ENCODE measurements at places on chromosomes 3 and 15. TPM values are rescaled to one million over a fixed set of nuclear protein-coding genes. Genes with fewer than 3 reads are reported as not detected.
A peak's percentile ranks its signal among the peaks of the same experiment; 100 is the strongest.

Gene TRAT1
- not detected for total RNA-seq

Gene CFAP44
- total RNA-seq, result 9.3 TPM

DNA sequence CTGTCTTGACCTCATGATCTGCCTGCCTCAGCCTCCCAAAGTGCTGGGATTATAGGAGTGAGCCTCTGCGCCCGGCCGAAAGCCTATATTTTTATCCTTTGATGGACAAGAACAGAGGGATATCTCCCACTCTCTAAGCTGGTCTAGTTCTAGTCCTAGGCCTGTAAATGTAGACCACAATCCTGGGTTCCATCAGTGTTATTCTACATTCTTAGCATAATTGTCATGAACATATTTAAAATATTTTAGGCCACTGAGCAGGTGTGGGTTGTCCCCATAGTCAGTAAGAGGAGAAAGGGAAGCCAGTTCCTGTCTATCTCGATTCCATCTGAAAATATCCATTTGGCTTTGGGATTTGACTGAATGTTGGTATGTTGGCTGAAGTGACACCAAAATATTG lies 118.1 kb downstream of the EBLN2 start:
- DNase-seq, result no peak

- DNase-seq, result peak; percentile 26
Observed at GRCh38 chr3:9552252-9552999, 1.2 kb downstream of the LHFPL4 start.

DNA sequence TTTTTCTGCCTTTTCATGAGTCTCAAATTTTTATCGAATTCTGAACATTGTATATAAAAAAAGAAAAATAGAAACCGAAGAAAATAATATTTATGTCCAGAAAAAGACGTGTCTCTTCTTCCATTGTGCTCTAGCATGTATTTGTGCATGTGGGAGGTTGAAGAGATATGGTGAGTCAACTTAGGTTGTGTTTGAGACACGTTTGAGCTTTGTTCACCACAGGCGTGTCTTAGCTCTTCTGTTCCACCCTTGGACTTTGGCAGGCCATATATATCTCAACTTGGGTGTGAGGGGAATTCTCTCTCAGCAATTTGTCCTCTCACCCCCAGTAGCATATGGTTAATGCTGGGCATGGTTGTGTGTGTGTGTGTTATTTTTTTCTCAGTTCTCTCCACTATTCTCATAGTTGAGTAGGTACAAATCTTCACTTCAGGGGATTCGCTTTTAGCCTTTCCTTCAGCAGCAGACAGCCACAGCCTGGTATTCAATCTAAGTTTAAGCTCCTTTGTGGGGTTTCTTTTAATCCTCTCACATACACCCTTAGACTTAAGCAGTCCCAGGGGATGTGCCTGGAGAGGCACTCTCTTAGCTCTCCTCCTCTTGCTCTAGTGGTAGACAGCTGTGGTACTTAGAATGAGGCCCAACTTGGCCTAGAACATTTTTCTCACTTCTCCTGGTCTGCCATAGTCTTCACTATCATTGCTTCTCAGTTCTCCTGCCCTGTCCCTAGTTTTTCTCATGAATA lies 286.5 kb upstream of the RBMS3 start:
- DNase-seq, result no peak

Data from left colon (tissue), 2 donors.